ENCODE measurements at places on chromosomes 6 and 20.
A peak's percentile ranks its signal among the peaks of the same experiment; 100 is the strongest.

DNA sequence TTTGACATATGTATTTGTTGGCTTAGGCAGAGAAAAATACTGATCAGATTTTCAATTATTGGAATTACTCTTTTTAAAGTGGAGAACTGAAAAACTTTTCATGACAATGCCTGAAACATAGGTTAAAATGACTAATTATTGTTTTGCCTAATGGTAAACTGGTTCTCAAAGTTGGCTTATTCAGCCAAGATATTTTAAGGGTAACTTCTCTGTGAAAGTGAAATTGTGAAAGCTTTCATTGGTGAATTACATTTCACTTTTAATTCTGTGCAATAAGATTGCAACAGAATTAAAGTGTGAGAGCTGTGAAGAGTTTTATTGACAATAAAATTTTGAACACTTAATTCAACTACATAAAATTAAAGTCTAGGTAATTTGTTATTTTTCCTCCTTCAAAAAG, 24.5 kb downstream of the KIAA0408 start:
- no peak for DNase-seq

- no peak for DNase-seq
Observed at GRCh38 chr6:65988006-65988405, 281.0 kb upstream of the EYS start.

GRCh38 chr20:18412221-18412901, 54.5 kb downstream of the DZANK1 start:
- no peak for DNase-seq

DNA sequence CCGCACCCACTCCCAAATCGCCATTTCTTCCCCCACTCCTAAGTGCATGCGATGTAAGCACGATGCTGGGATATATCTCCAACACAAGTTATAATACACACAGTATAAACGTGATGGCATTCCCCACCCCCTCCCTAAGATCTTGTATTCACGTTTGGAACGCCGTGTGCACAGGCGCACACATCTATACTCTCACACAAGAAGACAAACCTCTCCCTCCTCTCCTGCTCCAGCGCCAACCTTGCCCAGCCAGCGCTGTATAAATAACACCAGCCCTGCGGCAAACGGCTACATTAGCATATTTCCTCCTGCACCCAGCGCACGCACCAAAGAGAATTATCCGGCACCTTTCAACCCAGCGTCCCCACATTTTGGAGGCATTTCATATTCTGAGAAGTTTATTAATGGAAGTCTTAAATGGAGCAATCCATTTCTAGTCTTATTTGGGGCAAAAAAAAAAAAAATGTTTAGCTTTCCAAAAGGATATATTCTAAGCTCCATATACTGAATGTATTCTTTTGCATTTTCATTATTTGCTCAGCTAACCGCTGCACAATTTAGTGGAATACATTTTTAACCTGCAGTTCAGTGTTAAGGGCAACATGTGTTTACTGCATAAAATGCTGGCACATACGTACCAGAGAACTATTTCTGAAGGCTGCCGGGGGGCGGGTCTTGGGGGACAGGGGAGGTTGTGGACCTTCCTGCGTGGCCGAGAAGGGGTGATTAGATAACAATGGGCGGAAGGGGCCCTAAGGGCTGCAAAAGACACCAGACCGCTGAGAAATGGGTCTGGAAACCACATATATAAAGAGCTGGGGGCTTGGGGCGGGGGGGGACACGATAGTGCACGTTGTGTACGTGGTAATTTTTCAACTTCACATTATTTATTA, 1.1 kb upstream of the SLC22A23 start:
- no peak for DNase-seq

DNA sequence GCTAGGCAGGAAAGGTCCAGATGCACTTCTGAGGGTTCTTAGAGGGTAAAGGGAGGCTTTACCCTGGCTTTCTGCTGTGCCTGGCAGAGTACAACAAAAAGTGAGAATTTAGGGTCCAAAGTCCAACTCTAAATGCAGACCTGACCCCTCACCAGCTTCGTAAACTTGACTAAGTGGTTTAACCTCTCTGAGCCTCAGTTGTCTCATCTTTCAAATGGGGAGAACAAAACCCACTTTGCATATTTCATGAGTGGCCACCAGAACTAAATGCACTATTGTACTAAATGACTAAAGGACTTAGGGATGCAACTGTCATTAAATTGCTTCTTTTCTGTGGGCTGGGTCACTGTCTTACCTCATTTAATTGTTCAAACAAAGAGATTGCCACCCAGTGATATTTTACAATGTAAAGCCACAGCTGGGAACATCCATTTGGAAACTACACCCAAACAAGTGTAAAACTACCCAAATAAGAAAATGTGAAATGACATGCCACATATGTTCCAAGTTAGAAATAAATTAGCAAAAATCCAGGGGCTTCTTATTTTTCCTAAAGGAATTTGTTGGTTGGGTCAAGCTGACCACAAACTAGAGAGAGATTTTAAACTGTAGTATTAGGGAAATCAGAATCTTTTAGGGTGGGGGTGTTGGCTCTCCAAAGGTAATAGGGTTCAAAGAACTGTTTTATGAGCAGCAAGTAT, 48.3 kb upstream of the RIN2 start:
- no peak for DNase-seq

DNA sequence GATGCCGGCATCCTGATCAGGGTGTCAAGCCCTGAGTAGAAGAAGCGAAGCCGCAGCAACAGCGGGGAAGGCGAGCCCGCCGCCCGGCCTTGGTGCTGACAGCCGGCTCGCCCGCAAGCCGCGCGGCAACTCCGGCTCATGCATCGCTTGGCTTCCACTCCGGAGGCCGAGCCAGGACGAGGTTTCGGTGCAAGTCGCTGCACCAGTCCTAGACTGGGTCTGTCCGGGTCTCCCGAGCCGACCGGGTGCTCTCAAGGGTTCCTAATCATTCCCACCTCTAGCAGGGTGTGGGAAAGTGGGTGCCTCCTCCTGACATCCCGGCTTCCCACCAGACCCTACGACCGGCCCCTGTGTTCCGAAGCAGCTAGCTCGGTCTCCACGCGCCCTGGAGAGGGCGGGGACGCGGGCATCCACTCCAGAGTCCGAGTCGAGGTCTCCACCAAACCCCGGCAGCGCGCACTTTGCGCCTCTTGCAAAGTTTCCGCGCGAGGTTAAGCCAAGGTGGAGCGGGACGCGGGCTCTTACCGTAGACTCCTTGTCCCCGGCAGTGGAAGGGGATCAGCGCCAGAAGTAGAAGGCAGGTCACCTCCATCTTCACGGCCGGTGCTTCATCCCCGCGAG, 1.4 kb downstream of the MDGA1 start:
- peak; percentile 68 for DNase-seq

DNA sequence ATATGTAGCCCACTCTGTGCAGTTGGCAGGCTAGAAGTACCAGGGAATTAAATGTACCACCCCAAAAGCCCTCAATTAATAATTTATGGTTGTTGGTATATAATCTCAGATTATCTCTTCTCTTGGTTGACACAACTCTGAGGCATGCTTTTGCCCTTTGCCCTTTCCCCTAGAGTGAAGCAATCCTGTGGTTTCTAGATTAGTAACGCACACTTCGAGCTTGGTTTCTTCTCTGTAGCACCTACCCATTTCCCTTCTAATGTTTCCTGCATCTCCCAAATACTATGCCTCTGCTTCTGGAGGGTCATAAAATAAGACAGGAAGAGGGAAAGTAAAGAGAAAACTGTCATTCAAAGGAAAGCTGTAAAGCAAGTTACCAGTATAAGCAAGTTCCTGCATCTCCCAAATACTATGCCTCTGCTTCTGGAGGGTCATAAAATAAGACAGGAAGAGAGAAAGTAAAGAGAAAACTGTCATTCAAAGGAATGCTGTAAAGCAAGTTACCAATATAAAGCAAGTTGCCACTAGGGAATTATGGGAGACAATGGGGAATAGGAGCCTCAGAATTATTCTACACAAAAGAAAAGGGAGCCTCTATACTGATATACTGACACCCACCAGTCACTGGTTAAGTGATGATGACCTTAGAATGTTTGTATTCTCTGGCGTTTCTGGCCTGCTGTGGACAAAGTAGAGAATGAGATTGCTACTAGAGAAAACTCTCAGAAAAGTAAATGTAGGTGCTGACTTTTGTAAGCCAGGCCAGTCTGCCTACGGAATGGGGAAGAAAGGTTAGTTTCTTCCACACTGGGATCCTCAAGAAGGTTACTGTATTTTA, 862.6 kb upstream of the MAN1A1 start:
- DNase-seq, result no peak

DNA sequence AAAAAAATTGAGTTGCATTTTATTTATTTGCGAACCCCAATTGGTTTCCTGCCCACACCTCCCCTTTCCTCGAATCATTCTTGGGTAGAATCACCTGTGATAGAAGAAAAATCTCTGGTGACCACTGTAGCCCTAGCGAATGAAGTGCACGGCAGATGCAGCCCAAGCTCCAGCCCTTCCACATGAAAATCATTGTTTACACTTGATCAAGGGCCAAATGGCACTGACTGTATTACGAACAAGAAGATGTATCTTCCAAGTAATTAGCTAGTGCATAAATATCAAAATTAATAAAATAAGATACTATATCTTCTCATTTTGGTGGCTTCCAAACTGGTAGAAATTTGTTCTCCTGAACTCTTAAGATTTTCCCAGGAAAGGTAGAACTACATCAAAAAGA, 93.4 kb upstream of the ARID1B start:
- DNase-seq, result no peak

GRCh38 chr6:56667336-56667735, 24.6 kb upstream of the DST start:
- DNase-seq, result no peak

GRCh38 chr20:54134445-54135220, 39.2 kb downstream of the CYP24A1 start:
- no peak for DNase-seq

DNA sequence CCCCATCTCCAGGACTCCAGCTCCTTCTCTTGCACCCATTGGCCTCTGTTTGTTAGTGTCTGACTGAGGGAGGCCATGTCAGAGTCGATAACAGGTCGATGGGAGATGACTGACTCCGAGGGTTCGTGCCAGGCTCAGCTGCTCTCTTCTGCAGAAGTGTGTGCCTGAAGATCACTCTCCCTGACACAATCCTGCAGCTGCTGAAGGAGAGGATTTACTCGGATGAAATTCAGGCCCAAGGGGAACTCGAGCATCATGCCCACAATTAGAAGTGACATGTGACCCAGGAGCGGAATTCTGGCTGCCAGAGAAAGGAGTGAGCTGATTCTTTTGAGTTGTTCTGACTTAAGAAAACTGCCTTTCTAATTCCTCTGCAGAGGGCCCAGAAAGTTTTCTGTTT, 318.2 kb downstream of the MAFB start:
- DNase-seq, result no peak

DNA sequence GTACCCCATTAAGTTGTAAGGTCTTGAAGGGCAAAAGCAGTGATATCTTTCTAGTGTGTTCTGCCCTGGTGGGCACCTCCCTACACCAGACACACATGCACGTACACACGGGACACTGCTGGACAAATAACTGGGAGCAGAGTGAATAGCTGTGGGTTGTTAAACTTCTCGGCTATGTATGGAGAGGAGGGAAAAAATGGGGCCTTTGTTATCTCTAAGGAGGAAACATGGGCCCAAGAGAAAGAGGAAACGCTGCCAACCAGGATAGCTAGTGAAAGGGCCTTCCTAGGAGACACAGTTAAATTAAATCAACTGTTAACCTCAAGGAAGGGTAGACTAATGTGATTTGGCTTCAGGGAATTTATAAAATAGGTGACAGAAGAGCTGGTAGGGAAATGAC, 169.7 kb downstream of the MYLK4 start:
- no peak for DNase-seq

DNA sequence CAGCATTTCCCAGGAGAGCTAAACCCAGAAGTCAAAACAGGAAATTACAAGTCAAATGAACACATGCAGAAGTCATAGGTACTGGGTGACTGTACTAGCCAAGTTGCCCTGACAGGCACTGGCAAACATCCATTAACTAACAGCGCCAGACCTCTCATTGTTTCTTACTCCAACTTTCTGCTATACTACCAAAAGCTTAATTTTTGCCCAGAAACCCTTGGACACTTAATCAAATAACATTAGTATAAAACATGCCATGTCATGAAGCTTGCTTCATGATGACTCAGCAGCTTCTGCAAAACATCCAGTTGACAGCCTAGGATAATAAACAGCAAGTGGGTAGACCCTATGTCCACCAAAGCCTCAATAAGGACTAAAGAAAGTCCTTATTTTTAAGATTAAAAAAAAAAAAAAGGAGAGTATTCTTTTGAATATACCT, 3.5 kb downstream of the NUP153 start:
- DNase-seq, result peak; percentile 45

- no peak for DNase-seq
Observed at GRCh38 chr20:48807051-48807450, 20.7 kb downstream of the PREX1 start.

- no peak for DNase-seq
Observed at GRCh38 chr6:89073014-89073620, 7.4 kb upstream of the PNRC1 start.

DNA sequence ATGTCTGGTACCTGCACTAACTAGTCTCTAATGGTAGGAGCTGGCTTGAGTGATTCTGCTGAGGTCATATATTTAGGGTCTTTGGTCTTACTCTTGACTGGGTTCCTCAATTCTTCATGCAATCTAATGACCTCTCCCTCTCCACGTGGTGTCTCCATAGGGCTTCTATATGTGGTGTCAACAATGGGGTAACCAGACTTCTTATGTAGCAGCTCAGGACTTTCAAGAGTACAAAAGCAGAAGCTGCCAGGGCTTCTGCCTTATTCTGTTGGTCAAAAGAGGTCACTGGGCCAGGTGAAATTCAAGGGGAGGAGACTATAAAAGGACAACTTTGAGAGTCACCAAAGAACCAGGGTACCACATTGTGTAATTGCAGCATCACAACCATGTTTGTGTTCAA, 54.3 kb downstream of the NUS1 start:
- DNase-seq, result no peak

GRCh38 chr6:147509891-147510290, 1.4 kb downstream of the SAMD5 start:
- no peak for DNase-seq

- no peak for DNase-seq
Observed at GRCh38 chr6:143880412-143880811, 16.1 kb downstream of the ZC2HC1B start.

- peak; percentile 47 for DNase-seq
Observed at GRCh38 chr20:32560989-32561830, 23.9 kb downstream of the NOL4L start.

DNA sequence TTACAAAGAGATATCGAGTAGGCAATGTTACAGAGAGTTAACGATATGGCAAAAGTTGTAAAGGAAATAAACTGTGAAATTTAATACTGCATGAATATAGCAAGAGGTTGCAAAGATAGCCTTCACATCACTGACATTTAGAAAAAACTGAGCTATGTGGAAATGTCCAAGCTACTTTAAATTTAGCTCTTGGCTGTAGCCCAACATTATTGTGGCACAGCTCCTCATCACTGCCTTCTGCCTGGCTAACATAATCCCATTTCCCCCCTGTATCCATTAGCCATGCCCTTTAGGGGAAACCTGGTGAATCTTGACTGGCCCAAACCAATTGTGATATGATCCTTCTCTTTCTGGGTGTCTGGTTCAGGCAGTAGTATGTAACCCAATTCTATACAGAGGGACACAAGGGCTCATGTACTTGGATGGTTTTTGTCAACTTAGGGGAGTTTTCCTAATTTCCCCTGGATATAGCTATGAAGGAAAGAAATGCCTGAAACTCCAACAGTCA, 115.4 kb downstream of the PFDN4 start:
- DNase-seq, result peak; percentile 18
